ENCODE measurements at places on chromosomes 6 and 20.

- peak; percentile 5 for DNase-seq
Observed at GRCh38 chr20:43579861-43580793, 10.6 kb upstream of the IFT52 start.

GRCh38 chr6:71124340-71124739, 164.3 kb upstream of the OGFRL1 start:
- DNase-seq = peak; percentile 24

- no peak for DNase-seq
Observed at GRCh38 chr6:14288910-14289309, 171.3 kb downstream of the CD83 start.

DNA sequence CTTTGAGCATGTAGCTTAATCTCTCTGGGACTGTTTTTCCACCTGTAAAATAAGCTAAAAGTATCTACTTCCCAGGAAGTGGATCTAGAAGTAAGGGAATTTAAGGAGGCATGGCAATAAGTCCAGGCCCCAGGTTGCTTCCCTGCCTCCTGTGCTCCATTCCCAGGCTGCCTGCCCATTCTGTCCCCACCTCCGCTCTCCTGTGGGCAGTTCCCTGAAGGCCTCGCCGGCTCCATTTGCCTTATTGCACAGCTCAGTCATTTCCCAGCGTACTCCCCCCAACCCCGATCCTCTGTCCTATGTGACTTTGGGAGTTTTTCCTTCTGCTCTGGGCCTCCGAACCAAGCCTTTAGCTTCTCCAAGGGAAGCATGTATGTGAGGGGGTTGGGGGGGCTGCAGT, 4.6 kb downstream of the SLC29A1 start:
- no peak for DNase-seq

DNA sequence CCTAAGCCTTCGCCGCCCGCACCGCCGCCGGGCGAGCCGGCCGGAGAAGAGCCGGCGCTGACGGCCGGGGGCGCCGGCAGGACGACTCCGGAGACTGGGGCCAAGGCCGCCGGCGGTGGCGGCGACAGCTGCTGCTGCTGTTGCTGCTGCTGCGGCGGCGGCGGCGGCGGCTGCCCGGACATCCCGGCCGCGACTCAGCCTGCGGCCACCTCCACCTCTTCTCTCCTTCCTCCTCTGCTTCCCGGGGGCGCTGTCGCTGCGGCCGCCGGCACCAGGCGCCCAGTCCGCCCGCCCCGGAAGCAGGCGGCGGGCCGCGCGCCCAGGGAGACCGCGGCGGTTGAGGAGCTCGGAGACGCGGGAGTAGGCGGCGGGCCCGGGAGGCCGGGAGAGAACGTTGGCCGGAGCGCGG, 307 bp downstream of the RANBP9 start:
- DNase-seq = no peak

DNA sequence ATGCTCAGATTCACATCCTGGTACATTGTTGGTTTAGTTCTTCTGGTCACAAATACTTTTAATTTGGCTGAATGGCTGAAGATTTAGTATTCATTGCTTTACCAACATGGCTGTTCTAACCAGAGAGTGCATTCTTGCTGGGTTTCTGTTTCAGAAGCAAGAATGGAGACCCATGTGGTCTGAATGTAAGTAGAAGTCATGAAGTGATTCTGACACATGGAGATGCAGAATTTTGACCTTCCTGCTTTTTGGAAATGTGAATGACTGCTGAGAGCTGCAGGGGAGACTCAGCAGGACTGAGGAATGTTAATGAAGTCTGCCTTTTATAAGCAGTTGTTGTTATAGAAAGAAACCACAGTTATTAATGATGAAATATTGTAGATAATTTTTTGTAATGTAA, 576.1 kb upstream of the MARCKS start:
- DNase-seq = peak; percentile 47

DNA sequence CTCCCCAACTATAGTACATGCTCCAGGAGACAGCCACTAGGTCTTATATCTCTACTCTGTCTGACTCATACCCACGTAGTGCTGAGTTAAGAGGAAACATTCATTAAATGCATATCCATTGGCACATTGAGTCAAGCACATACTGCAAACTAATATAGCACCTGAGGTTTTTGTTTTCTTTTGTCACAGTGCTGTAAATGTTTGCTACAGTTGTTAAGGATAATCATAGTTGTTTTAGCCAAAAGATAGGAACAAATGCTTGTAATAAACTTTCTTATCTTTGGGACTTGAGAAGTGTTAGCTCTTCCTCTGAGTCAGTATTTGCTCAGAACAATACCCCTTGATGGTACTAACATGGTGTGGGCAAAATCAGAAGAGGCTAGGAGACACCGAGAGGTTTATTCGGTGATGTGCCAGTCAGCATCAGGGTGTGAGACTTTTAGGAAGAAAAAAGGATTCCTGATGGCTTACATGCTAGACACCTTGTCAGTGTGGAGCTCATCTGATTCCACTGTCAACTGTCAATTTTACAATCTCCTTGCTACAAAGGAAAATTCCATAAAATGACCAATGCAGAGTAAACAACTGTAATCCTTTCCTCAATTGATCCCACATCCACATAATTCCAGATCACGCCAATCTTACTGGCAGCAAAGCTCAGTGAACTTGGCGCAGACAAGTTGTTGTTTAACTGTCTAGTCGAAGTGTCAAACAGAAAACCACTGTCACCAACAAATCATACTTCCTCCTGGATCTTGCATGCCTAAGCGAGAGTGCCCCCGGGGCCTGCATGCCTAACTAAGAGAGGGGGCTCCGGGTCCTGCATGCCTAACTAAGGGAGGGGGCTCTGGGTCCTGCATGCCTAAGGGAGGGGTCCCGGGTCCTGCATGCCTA, 36.1 kb downstream of the ELOVL2 start:
- peak; percentile 62 for DNase-seq

GRCh38 chr20:63702751-63703470, 4.9 kb downstream of the ARFRP1 start:
- no peak for DNase-seq

GRCh38 chr6:157325069-157325805, 1.9 kb upstream of the TMEM242 start:
- DNase-seq = no peak

- DNase-seq = peak; percentile 76
Observed at GRCh38 chr6:144434308-144434990, 149.3 kb downstream of the UTRN start.

DNA sequence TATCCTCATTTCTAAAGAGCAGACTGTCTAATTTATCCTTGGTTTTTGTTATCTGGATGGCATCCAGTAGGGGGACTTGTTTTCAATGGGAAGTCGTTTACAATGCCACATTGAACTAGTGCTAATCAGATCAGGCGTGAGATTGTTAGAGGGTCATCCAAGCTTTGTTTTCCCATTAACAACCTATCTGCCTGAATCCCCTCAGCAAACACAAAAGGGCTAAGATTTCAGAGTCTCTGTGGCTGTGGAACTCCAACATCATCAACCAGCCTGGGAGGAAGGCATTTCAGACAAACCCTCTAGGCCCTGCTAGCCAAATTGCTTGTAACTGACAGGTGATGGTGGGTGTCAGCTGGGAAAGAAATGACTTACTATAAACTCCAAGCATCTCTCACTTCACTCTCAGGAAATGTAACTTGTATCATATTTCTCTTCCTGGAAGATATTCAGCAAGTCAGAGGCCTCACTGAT, 47.7 kb downstream of the COL19A1 start:
- no peak for DNase-seq

GRCh38 chr20:20571068-20571780, 141.2 kb downstream of the RALGAPA2 start:
- no peak for DNase-seq

GRCh38 chr6:3894590-3895311, 45.6 kb downstream of the FAM50B start:
- DNase-seq = no peak

DNA sequence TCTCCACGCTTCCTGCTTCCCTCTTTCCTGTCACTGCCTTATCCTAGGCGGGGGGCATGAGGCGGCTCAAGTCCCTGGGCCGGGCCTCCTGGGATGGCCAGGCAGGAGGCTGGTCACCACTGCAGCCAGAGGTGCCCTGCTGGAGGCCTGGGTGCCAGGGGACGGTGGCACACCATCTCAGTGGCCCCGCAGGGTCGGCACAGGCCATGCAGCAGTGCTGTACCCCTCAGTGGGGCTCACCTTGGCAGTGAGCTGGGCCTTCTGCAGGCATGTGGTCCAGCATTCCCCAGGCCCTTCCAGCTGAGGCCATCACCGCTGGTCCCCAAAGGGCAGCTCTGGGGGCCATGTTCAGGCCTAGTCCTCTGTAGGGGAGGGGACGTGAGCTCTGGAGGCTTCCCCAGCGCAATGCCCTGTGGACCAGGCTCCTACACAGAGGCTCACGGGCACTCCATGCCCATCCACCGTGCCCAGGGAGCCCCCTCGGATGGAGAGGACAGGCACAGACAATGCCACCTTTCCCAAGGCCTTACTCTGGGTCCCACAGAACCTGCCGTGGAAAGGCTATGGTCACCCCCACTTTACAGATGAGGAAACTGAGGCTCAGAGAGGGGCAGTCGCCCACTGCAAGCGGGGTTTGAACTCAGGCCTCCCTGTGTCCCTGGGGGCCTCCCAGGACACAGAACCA, 123.8 kb downstream of the TAF4 start:
- no peak for DNase-seq

DNA sequence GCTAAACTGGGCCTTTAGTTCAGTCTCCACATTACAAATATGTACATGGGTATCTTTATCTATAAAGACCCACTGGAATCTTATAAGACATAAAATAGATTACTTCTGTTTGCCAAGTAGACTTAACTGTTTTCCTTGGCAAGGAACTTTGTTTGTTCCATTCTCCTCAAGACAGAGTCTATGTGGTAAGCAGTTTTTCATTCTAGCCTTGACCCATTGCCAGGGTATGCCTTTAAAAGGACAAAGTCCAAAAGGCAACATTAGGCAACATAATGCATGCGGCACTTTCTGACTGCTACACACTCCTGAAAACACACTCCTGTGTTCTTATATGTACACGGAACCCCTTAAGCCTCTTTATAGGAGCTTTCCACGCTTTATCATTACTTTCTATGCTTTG, 20.4 kb downstream of the VNN1 start:
- peak; percentile 82 for DNase-seq

Measured in amniotic epithelial cell (primary cell).